ENCODE measurements at places on chromosomes 11 and 22.

DNA sequence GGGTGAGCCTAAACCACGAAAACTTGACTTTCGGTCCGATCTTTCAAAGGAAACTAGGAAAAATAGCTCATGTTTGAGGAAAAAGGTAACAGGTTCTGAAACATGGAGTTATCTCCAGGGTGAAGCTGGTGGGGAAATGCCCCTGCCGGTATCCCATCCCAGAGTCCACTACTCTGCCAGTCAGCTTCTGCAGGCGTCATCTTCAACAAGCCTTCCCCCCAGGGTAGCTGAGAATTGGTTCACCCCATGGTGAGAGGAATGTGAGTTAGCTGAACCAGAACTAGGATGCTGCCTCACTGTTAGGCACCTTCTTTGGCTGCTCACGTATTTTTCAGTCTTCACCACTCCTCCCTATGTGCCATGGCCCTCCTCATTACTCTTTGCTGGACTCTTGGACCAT is 1.1 kb downstream of the GVQW3 start:
- no peak for DNase-seq

GRCh38 chr22:43012390-43012789 is 2.6 kb downstream of the PACSIN2 start:
- no peak for DNase-seq

DNA sequence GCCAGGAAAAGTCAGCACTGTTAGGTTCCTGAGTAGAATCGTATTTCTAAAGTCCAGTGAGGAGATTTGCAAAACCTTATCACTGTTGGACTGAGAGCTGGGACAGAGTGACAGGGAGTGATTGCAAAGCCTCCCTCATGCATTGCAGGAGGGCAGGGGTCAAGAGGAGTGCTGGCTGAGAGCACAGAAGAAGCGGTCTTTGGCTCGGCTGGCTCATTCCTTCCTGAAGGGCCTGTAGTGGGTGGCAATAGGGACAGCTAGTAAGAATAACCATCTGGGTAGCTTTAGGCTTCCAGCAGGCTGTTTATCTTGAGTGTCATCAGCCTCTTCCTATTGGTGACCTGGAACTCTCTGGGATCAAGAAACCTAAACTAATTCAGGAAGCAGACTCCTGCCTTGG is 53.4 kb downstream of the CD44 start:
- no peak for DNase-seq

GRCh38 chr11:394034-394857 is at the start of gene PKP3:
Gene PKP3 (plus strand): TSS chr11:394209. CDS start chr11:394293, 84 bp downstream.
- DNase-seq = no peak

- peak; percentile 75 for DNase-seq
Measured at GRCh38 chr11:66981976-66982578, 7.0 kb downstream of the C11orf86 start.

DNA sequence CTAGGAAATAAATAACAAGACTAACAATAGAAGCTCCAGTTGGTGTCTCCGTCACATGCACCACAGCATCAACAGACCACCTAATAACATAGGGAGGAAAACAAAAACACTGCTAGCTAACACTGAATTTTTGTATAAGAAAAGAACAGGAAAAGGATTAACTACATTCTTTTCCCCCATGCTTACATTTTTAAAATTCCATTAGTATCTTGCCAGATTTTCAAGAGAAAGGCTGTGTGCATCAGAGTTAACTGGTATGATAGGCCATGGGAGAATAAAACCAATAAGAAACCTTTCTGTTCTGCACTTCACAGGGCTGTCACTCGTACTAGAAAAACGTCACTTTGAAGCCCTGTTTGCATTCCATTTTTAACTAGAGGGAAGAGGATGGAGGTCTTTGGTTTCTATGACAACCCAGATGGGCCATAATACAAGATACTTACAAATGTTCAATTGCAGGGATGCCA is 79.0 kb downstream of the LARGE2 start:
- no peak for DNase-seq

GRCh38 chr22:18067548-18068341 is 10.0 kb upstream of the PEX26 start:
- no peak for DNase-seq

DNA sequence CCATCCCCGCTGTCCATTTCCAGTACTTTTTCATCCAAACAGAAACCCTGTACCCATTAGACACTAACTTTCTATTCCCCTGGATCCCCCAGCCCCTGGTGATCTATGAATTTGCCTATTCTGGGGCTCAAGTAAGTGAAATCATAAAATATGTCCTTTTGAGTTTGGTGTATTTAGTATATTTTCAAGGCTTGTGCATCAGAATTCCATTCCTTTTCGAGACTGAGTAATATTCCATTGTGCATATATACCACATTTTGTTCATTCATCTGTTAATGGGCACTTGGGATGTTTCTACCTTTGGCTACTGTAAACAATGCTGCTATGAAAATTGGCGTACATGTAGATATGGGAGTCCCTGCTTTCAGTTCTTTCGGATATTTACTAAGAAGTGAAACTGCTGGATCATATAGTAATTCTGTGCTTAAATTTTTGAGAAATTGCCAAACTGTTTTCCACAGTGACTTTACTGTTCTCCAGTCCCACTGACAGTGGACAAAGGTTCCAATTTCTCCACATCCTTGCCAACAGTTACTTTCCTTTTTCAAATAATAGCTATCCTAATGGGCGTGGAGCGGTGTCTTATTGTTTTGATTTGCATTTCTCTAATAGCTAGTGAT is 16.1 kb downstream of the APLP2 start:
- DNase-seq = no peak

DNA sequence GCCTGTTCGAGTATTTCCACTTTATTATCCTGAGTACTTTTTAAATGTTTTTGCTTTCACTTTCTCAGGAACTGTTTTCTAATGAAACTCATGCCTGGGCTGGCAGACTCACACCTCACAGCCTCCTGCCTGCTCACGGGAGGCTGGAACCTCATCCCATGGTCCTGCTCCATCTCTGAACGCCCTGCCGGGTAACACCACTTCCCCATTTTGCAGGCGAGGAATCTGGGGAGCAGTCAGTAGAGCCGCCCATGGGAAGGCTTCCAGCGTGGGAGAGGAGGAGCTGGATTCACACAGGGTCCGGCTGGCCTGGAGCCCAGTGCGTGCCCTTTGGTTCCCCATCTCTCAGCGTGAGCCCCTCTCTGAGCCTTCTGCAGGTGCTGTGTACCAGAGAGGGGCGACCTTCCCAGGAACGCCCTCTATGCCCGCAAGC is 53.6 kb downstream of the SCUBE1 start:
- DNase-seq = no peak

DNA sequence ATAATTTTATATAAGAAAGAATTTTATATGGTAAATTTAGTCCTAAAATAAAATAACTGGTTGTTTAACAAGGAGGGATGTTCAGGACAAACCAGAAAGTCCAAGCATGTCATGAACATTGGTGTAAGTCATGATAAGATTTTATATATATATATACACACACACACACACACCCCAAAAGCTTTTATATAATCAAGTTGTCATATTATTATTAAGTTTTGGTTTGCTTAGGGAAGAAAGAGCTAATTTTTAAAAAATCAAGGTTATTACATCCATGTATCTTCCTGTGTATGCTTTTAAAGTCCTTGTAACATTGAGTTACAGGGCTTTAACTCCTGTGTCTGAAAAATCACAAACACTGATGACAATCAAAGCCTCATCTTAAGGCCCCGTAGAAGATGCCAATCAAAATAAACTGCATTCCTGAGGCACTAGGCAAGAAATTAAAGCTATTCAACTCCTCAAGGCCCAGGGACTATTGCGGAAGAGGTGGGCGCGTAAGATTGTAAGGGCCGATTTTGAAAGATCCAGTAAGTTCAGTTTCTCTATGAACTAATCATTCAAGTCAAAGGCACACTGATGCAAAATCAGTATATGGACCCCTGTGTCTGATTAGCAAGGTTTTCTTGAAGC is 16.8 kb downstream of the APOL6 start:
- no peak for DNase-seq

DNA sequence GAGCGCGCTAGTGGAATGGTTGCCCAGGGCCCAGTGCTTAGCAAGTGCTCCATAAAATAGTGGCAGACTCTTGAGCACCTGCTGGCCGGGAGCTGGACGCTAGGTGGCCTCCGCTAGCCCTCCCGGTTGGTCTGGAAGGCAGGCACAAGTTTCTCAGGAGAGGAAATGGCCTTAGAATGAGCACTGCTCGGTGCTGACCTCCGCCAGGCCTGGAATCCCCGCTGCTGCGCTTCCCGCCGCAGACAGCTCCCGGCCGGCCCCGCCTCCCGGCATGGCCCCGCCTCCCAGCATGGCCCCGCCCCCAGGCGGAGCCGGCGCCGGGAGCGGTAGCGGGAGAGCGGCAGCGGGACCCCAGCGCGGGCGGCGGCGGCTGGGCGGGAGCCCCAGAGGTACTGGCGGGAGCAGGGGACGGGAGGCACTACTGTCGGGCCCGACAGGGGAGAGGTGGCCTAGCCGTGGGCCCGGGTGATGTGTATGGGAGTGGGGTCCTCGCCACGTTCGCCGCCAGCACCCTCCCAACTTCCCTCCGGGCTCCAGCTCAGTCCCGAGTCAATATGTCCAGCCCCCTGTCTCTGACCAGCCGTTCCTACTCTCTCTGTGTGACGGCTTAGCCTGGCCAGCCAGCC is at the start of gene SIPA1:
SIPA1 (plus strand) TSS at position 308 of the 626 bp plus-strand sequence. CDS start 2,821 bp downstream, outside the sequence.
- DNase-seq = peak; percentile 54

DNA sequence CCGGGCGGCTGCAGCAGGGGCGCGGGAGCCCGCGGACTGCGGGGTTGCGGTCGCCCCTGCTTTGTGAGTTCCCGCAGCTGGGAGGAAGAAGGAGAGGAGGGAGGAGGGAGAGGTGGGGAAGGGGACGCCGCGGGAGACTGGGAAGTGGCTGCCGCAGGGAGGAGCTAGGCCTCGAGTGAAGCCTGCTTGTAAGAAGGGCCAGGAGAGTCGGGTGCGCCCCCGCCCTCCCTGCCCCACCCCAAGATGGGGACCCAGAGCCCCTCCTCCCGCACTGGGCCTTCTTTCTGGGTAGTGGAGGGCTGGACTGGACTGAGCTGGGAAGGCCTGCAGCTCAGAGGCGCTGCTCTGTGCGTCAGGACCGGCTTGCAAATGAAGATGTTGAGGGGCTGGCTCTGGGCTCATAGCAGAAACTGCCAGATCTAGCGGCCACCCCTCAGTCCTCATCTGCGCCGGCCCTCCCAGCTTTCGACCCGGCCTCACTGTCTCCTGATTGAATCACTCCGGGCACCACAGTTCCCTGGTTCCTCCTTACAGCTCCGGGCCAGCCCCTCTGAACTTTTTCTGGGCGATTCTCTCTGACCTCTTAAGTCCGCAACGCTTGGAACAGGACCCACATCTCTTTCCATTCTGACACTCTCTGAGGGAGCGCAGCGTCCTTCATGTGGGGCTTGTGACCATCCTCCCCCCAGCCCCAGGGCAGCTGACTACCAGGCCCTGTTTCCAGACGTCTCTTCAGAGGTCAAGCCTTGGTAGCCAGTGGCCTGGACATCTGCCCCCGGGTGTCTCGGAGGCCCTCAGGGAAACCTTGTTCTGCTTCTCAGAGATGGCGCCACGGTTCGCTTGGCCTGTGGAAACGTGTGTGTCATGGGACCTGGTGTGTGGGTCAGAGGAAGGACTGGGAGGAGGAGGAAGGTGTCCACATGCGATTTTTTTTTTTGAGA is 21.9 kb downstream of the SERPINH1 start:
- DNase-seq = no peak

DNA sequence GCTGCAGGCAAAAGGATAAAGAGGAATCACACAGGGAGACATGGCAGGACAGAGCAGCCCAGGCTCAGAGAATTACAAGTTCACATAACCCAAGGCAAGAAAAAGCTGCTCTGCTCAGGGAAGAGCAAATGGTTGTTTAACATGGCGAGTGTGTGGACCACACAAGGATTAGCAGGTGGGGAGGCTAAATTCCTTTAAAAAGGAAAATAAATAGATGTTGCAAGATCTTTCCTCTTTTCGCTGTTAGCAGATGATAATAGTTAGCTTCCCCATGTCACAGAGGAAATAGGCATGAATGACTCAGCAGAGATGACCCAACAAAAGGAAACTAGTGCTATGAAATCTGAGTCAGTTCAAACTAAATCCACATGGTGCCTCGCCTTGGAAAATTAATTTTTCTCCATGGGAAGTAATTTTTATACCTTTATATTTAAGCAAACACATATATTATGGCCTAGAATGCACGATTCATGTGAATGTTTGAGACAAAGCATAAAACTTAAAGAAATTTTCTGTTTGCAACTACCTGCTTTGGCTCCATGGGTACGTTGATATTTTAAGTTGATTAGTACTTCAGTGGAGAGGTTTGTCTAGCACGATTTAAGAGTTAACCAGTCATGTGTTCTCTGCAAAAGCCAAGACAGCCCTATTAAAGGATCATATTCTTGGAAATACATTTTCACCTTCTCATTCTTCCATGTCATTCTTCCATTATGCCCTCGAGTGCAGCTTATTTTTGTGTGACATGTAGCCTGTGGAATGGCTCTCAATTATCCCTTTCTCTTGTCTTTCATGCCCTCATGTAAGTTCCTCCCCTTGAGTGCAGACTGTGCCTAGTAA is 38.5 kb upstream of the FJX1 start:
- peak; percentile 89 for DNase-seq

DNA sequence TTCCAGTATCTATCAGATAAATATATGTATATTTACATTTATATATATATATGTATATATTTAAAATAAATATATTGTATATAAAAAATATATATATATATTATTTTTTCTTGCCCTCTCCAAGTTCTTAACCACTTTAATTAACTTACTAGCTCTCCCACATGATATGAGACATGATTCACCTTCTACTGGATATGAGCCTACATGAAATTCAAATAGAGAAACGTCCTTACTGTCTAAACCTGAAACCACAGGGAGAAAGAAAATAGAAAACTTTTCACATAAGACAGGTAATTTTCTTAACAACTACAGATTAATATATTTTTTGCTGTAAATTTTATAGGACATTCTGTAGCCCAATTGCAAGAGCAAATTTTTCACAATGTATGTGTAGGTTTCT is 391.6 kb downstream of the ETS1 start:
- no peak for DNase-seq

DNA sequence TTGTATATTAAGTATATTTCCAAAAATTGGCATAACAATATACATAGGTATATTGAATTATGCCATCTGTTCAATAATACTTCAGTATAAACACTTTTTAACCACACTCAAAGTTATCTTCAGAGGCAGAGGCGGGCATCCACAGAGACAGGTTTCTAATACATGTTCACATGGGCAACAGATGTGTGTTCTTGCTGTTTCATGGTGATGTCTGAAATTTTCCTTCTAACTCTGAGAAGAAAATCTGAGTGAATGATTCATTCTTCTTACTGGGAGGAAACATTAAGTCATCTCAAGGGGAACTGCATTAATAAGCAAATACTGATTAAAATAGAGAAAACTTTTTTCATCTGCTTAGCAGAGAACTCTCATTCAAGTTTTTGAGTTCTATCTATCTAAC is 1074.5 kb downstream of the LRRC4C start:
- peak; percentile 8 for DNase-seq

- peak; percentile 80 for DNase-seq
Measured at GRCh38 chr11:47946682-47947559, 33.4 kb upstream of the PTPRJ start.

- no peak for DNase-seq
Measured at GRCh38 chr11:28584992-28585391, 476.8 kb downstream of the METTL15 start.

- DNase-seq = no peak
Measured at GRCh38 chr22:27709919-27710675, 91.5 kb downstream of the MN1 start.
